Inflammatory macrophage (primary cell): ENCODE measurements at places on chromosomes 1 and 21.
A peak's percentile ranks its signal among the peaks of the same experiment; 100 is the strongest.

GRCh38 chr1:58687516-58687915 lies 12.3 kb downstream of the MYSM1 start:
- no peak for DNase-seq

DNA sequence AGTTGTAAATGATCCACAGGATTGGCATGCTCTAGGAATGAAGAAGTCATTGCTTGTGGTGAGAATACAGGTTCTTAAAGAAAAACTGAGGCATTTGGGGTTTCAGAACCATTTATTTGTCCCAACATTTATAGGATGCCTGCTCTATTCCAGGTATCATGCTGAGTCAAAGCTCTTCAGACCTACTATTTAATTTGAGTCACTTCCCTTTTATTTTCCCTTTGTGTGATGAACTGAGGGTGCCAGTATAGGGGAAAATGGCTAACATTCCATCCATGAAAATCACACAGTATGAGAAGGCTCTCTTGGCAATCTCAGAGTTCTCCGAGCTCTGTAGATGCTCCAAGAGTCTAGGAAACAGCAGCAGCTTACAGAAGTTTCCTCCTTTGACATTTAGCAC lies 110.4 kb downstream of the RNF220 start:
- DNase-seq: no peak

DNA sequence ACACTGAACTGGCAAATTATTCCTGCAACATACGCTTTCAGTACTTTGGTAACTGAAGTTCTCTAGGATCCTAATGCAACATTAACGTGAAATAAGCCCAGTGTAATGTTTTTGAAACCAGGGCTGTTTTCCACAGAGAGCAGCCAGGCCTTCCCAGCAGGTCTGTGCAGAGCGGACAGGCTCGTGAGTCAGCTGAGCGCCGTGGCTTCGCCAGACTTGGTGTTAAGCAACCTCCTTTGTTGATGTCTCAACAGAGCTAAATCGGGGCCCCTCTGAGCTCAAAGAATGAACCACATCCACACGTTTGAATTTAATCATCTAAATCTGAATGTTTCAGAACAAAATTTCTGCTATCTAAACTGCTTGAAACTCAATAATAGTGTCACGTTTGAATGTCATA lies 181.8 kb upstream of the FMN2 start:
- peak; percentile 85 for DNase-seq

DNA sequence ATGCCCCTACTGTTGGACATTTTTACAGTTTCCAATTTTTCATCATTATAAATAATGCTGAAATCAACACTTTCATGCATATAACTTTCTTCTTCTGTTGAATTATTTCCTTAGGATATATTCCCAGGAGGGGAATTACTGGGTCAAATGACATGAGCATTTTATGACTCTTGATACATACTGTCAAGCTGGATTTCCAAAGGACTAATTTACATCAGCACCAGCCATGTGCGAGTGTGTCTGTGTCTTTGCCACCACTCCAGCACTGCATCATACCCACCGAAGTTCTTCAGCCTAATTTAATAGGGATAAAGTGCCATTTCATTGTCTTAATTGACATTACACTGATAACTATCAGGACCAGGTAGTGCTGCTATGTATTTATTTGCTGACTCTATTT lies 146.7 kb downstream of the CSMD2 start:
- no peak for DNase-seq

GRCh38 chr1:229726061-229726460 lies 100.0 kb downstream of the URB2 start:
- no peak for DNase-seq

GRCh38 chr1:30527511-30528140 lies 195.8 kb downstream of the MATN1 start:
- no peak for DNase-seq

DNA sequence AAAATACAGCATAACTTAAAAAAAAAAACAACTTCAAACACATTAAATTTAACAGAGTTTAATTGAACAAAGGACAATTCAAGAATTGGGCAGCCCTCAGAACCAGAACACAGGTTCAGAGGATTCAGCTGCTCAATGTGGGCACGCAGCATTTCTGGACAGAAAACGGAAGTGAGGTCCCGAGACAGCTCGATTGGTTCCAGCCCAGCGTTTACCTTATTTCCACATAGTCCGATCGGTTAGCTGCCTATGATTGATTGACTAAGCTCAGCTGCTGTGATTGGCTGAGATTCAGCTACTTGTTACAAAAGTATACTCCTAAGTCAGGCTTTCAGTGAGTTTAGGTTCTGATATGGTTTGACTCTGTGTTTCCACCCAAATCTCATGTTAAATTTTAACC lies 33.3 kb downstream of the ZP4 start:
- no peak for DNase-seq

GRCh38 chr21:35046263-35046624 lies 2.9 kb downstream of the RUNX1 start:
- DNase-seq: no peak

GRCh38 chr1:16236511-16237342 lies at the start of gene CPLANE2:
Gene CPLANE2 (minus strand): TSS chr1:16237183. CDS start chr1:16236742, 441 bp downstream.
- peak; percentile 83 for DNase-seq

- peak; percentile 22 for DNase-seq
These were observed 954 bp downstream of the MYOG start for GRCh38 chr1:203084588-203085527.

DNA sequence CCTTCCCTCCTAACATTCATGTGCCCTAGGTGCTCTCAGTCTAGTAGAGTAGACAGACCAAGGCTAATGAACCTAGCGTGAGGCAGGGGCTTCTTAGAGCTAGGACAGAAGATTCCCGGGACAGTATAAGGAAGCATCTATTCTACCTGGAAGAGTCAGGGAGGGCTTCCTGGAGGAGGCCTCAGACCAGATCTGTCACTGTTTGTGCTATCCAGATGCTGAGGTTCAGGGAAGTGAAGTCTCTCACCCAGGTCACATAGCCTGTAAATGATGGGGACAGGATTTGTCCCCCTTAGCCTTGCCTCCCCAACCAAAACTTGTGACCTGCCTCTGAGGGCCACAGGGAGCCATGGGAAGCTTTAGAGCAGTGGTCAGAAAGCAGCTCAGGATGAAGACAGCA lies 20.7 kb downstream of the ACTL8 start:
- no peak for DNase-seq

DNA sequence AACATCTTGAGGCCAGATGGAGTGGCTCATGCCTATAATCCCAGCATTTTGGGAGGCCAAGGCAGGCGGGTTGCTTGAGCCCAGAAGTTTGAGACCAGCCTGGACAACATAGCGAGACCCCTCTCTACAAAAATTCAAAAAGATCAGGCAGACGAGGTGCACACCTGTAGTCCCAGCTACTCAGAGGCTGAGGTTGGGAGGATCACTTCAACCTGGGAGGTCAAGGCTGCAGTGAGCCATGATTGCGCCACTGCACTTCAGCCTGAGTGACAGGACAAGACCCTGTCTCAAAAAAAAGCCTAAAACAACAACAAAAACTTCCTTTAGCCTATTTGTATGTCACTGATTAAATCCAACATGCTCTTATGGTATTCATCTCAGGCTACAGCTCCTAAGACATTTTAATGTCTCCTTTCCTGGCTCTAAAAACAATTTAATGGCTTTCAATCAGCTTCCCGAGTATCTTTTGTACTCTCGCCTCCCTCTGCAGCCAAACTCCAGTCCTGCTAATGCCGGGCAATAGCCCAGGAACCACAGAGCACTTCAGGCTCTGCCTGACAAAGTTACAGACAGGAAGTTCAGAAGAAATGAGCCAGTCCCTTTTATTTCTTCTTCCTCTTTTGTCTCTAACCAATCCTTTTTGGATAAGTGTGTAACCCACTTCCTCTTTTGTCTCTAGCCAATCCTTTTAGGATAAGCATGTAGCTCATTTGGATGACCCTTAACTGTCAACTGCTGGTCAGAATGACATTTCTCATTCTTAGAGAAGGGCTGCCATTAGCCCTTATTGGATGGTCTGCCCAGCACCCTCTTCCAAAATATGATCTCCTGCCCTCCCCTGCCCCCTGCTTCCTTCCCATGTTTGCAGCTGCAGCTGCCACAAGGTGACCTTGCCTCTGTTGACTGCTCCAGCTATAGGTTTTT lies 6.6 kb upstream of the DOP1B start:
- DNase-seq: peak; percentile 87

GRCh38 chr1:70467531-70467930 lies 56.5 kb downstream of the CTH start:
- no peak for DNase-seq

DNA sequence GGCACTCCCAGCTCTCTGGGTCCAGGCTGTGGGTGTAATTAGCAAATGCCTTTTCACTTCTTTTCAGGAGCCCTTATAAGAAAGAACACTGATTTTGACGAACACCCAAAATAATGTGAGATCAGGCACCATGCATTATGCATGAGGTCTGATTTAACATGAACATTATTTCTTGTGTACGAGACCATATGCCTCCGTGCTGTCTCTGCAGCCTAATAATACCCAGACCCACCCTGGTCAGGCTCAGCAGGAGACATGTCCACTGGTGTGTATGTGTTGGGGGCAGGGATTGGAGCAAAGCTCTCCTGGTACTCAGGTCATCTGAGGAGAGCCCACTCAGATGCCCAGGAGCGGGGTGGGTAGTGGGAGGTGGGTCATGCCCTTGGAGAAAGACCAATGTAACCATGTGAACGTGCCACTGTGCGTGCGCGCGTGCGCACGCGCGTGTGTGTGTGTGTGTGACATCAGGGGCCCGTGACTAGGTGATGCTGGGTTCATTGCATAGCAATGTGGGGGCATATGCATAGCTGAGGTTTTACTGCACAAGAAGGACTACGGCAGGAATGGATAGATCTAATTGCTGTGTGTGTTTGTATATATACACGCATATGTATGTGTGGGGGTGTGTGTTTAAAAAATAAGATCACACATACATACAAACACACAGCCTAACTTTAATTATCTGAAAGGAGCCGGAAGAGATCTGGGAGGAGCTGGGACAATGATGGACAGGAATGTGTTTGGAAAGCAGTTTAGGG lies 7.1 kb downstream of the POU3F1 start:
- no peak for DNase-seq

- DNase-seq: peak; percentile 96
These were observed 10.0 kb downstream of the NCF2 start for GRCh38 chr1:183580281-183580682.

- no peak for DNase-seq
These were observed 136.3 kb downstream of the GPR52 start for GRCh38 chr1:174584071-174584470.

DNA sequence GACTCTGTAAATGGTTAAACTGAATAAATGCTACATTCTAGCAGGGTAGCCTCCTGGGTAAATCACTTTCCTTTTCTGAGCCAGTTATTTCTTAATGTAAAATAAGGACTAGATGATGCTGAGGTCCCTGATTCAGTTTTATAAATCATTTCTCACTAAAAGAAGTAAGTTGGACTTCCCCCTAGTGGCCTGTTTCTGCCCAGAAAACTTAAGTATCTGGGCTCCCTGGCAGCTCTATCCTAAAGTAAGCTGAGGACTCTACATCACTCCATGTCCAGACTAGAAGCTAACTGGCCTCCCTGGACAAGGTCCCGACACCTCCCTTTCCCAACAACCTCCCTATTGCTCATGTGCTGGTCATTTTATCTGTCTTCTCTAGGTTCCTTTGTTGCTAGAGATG lies 3.0 kb downstream of the GPN2 start:
- peak; percentile 49 for DNase-seq

GRCh38 chr21:44932408-44933181 lies 7.2 kb upstream of the SLX9 start:
- peak; percentile 54 for DNase-seq

DNA sequence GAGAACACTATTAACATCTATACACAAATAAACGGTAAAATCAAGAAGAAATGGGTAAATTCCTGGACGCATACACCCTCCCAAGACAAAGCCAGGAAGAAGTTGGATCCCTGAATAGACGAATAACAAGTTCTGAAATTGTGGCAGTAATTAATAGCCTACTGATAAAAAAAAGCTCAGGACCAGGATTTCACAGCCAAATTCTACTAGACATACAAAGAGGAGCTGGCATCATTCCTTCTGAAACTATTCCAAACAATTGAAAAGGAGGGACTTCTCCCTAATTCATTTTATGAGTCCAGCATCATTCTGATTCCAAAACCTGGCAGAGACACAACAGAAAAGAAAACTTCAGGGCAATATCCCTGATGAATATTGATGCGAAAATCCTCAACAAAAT lies 70.7 kb upstream of the FMO3 start:
- no peak for DNase-seq

DNA sequence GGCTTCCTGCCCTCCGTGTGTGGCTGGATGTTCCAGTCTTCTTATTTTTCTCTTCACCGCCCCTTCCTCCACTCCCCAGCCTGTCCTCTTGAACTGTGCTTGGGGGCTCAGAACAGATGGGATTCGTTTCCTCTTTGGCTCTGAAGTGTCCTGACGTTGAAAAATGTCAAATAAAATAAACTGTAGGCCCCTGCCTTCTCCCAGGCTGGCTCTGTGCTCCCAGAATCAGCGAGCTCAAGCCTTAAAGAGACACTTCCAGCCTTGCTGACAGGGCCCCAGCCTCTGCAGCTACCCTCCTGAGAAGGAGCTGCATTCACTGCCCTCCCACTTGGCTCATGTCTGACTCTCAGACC lies 104.2 kb upstream of the IPO9 start:
- no peak for DNase-seq

DNA sequence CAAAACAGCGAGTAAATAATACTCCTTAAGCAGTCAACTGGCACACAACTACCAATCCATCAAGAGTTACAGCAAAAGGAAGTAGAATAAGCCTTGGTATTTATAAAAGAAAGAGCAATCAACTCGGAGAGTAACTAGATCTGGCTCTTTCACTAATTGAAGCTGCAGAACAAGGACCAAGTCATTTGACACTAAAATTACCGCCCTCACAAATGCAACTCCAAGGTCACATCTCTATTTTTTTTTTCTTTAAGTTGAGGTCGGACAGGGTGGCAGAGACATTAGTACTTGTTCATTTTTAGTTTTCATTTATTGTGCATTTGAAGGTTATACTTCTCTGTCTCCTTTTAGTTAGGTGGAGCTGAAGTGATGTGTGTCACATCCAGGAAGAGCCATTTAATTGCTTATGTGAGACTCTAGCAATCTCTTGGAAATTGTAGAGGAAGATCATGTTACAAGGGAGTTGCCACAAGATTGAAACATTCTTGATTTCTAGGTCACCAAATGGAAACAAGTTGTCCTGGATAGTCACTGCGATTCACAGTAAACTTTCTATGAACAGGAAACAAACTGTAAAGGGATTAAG lies 138.1 kb upstream of the ADAMTS5 start:
- DNase-seq: no peak

DNA sequence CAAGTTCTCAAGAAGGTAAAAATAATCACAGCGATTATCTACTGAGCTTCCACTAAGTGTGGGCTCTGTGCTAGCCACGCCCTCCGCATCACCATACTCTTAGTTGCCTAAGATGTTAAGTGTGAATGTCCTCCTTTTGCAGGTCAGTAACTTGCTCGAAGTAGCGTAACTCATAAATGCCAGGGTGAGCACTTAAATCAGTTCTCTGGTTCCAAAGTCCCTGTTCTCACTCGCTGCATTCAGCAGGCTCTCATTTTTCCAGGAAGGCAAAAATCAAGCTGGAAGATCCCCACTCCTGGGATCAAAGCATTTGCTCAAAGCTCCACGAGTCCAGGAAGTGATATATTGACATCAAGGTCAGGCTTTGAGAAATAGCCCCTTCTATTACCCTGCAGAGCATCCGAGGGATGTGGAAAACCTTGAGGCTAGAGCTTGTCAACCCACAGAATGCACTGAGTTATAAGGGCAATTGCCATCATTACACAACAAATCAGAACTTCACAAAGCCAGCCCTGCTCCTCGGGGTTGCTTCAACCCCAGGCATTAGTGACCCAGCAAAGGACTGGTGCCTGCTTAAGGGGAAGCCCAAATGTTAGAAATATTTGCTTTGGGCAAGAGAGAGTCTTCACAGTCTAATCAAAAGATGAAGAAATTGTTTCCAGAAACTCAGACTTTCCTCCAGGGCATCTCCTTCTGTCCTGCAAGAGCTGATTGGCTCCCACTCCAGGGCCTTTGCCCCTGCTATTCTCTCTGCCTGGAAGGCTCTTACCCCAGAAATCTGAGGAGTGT lies 19.5 kb downstream of the SLC30A1 start:
- DNase-seq: no peak
